ENCODE measurements at places on chromosomes 16 and 17.
A peak's percentile ranks its signal among the peaks of the same experiment; 100 is the strongest.

DNA sequence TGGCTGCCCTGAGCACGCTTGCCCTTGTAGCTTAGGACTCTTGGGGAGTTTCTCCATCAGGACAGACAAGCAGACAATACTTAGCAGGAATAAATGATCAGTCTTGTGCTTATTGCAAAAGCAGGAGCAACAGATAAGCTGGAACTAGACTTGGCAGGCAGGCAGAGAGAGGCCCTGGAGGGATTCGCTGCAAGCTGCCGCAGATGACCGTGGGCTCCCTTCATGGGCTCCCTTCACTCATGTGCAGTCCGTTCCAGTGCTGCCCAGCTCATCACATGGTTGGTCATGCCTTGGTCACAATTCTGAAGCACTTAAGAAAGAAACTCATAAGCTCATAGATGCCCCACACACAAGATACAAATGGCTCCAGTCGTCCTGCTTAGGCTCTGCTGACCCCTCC is 2.4 kb upstream of the SLC5A10 start:
- DNase-seq = no peak

DNA sequence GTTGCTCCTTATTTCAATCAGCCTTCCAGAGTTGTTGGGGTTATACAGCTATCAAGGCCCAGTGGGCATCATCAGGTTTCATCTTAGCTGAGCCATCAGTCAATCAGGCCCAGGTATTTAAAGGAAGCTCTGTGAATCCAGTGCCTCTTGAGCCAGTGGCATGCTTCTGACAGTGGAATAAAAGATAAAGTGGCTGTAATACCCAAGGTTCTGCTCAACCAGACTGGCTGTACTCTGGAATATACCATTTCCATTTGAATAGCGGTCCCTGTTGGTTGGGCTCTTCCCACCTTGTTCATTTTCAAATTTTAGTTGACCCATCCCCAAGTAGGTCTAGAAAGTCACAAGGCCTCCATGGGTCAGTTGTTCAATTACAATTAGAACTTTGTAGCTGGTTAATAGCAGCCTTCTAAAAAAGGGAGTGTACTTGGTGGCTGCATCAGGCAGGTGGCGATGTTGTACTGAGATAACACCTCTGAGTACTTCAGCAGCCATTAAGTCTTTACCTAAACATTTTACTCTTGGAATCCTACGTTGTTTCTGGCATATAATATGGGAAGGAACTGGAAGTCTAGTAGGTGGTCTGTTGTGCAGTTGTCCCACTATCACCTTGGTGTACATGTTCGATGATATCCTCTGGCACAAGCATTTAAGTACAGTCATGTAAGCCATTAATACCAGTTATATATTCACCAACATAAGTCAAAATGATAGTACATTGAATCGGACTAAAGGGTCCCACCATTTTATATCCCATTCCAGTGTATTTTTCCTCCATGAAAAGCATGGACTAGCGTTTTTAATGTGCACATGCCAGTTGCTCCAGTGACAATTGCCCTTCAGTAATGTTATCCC is 294.1 kb downstream of the BCAS3 start:
- no peak for DNase-seq

DNA sequence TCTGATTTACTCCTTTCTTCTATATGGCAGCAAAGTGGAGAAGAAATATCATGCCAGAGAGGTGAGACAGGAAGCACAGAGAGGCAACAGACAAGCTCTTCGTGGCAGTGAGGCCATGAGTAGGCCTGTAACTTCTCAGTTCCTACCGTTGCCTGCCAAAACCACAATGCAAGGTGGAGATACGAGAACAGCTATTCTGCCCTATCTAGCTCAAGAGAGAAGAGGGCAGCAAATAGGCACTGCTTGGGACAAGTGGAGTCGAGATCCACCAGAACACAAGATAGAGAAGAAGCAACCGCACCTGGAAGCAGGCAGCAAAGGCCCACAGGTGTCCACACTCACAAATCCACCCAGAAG is 24.8 kb downstream of the RANBP10 start:
- DNase-seq = no peak

GRCh38 chr16:83348991-83349390 is 458.8 kb upstream of the HSBP1 start:
- no peak for DNase-seq

DNA sequence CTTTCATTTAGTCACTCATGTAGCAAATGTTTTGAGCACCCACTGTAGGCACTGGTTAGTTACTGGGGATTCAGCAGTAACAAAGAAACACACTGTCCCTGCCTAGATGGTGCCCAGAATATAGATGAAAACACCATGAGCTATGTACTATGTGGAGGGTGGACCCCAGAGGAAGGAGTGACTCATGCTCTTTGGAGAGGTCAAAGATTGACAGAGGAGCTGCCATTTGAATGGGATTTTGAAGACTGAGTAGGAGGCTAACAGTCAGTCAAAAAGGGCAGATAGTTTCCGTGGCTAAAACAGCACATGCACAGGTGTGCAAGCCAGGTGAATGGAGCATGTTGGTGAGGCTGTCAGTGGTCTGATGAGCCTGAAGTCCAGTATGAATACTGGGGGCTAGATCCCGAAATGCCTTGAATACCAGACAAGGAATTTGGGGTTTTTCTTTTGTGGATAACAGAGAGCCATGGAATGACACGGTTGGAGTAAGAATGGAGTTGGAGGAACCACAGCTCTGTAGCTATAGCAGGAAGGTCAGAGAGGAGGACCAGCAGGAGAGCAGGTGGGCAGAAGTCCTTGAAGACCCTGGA is 6.1 kb downstream of the IL21R start:
- DNase-seq = no peak

DNA sequence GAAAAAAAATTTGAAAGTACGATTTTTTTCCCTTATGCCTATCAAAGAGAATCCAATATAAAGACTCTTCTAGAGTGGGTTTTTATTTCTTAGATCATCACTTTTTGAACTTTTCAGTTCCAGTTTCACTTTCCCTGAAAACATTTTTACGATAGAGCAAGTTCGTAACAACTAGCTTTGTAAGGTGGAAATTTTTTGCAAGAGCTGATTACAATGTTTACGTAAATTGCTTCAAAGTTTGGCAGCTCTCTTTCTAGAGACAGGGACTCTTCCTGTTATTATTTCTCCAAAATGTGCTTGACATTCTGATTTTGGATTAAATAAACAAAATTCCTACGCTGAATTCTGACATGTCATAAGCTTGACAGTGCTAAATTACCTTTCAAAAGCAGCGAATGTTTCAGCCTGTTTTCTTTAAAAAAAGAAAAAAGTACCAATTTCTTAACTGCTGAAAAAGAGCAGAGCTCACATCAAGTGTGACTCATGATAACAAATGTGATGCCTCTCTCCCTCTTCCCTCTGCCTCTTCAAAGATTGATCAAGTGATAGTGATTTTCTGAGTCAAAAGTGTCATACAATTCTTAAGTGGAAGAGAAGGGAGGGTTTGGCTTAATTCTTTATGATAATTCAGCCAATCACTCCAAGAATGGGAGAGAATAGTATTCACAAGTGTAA is 175.2 kb downstream of the KCNJ2 start:
- peak; percentile 42 for DNase-seq

DNA sequence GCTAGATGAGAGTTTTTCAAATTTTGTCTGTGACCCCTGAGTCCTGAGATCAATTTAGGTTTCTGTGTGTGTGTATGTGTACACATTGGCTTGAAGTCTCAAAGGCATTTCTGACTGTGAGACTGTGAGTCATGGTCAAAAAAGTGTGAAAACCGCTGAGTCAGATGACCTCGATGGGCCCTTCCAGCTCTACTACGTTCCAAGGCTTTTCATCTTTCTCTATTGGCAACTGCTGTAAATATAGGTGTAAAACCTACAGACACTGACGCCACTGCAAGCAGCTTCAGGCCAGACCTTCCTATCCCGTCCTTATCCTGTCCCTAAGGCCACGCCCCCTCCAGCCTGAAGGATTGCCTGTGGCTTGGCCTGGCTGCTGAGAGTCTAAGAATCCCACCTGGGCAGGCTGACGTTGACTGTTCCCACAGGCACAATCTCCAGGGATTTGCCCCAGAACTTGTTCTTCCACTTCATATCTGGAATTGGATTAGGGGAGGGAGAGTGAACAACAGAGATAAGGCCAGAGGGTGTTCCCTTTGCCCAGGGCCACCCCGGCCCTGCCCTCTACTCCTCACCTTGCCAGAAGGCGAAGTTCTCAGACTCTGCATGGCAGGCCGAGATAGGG is 11.3 kb downstream of the OSBPL7 start:
- DNase-seq = no peak

DNA sequence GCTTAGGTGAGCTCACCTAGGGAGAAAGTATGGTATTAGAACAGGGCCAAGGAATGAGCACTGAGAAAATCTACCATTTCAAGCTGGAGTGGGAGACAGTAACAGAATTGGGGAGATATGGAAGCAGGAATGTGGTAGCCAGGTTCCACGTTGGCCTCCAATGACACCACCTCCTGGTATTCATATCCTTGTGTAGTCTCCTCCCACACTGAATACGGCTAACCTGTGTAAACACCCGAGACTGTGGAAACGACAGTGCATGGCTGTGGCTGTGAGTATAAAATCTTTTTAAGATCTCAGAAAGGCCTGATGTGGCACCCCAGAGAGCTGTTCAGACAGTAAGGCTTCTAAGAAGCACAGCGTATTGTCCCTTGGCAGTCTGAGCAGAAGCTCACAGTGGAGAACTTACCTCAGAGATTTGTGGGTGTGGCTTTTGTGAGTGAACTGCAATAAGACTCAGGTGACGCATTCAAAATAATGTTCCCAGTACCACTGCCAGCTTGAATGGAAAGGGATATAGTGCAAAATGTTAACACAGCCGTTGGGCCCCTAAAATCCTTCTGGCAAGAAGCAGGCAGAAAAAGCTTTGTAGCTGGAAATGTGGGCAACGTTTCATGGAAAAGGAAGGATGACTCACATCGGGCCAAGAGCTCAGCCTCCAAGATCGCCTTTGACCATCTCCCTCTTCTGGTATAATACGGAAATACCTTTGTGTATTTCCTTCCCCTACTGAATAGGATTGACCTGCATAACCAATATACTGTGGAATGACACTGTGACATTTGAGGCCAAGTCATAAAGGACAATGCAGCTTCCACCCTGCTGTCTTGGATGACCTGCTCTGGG is 14.4 kb downstream of the SDR42E1 start:
- no peak for DNase-seq

DNA sequence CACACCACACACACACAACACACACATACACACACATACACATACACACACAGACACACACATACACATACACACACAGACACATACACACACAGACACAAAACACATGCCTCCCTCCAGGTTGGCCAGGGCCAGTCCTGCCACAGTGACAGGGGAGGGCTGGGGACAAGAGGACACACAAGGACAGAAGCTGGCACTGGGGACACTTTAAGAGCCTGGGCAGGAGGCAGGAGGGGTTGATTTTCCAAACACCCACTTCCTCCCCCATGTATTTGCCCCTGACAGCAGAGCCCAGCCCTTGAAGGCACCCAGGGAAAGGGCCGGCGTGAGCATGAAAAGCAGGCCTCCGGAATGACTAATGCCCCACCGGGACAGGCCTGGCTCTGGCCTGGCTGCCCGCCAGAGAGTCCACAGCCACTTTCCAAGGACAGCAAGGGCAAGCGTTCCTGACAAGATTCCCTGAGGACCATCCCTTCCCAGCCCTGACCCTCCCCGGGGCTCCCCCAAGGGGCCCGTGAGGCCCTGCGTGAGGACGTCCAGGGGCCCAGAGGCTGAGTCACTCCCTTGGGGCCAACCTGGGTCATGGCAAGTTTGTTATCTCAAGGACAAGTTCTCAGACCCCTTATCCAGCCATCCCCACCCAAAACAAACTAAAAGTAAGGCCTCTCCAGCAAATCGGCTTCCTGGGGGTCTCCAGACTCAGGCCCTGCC is 235.6 kb downstream of the ZNF423 start:
- DNase-seq = peak; percentile 20

- no peak for DNase-seq
Measured at GRCh38 chr17:21843318-21843865, 151.1 kb downstream of the KCNJ18 start.

GRCh38 chr17:81289627-81290026 is 5.5 kb downstream of the SLC38A10 start:
- no peak for DNase-seq

GRCh38 chr16:57141822-57142631 is 43.8 kb downstream of the PSME3IP1 start:
- DNase-seq = no peak

DNA sequence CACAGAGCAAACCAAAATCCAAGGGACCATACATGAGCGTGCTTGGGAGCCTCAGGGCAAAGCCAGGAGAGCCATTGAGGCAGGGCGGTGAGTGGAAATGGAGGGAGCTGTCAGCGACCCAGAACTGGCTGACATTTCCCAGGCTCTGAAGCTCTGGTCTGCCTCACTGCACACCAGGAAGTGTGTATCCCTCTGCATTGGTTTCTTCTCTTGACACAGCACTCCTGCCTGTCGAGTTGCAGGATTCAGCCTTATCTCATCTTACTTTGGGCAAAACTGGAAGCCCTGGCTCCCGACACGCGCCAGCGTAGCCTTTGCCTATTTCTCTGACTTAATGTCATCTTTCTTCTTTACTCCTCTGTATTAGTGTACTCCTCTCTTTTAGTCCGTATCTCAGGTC is 144.7 kb upstream of the HS3ST3A1 start:
- no peak for DNase-seq

- no peak for DNase-seq
Measured at GRCh38 chr17:2264067-2264860, 39.3 kb downstream of the SMG6 start.

- peak; percentile 59 for DNase-seq
Measured at GRCh38 chr16:68265078-68265920, 973 bp downstream of the SLC7A6 start.

GRCh38 chr17:39364236-39365025 is 37.0 kb downstream of the FBXL20 start:
- DNase-seq = no peak

DNA sequence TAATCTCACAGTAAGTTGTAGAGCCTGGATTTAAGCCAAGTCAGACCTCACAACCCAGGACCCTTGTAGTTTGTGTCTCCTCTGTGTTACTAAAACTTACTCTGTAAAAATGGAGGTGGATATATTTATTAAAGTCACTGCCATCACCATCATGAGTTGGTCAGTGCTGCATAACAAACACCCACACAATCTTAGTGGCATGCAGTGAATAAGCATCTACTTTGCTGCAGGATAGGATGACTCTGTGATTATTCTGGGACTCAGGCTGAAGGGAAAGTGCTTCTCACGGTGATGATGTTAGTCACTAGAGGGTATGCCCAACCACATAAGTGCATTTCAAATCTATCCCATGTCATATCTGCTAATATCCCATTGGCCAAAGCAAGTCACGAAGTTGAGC is 398.7 kb downstream of the XYLT1 start:
- no peak for DNase-seq

DNA sequence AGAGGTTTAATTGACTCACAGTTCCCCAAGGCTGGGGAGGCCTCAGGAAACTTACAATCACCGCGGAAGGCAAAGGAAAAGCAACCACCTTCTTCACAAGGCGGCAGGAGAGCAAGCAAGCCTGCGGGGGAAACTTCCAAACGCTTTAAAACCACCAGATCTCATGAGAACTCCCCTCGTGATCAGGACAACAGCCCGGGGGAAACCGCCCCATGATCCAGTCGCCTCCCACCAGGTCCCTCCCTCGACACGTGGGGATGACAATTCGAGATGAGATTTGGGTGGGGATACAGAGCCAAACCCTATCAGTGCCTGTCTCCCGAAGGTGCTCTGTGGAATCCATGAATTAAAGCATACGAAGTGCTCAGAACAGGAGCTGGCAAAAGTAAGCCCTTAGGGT is 43.9 kb upstream of the ABR start:
- no peak for DNase-seq
